ENCODE measurements at places on chromosomes 2 and 18.

DNA sequence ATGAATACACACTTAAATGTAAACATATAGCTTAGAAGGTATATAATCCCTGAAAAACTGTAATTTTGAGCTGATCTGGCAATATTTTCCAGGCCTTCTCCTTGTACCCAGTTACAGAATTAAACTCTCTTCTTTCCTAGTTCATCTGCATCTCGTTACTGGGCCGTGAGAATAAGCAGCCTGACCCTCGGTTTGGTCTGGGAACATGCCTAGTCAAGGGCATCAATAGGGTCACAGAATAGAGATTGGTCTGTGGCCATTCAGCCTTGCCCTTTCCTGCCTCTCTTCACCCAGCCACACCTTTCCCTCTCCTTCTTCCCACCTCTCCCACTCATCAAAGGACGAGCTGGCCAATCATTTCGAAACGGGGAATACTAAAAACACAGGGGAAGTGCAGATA is 27.3 kb downstream of the SULT1C2 start:
- H3K4me1 ChIP-seq: peaks cover 24% of the 10 kb centered on the region
- no peaks in the 10 kb centered on the region for H3K36me3 ChIP-seq
- DNase-seq: no peak
- no peak overlapping the region for H3K27ac ChIP-seq
- H3K4me3 ChIP-seq: no peak overlapping the region
- no peaks in the 10 kb centered on the region for H3K27me3 ChIP-seq

DNA sequence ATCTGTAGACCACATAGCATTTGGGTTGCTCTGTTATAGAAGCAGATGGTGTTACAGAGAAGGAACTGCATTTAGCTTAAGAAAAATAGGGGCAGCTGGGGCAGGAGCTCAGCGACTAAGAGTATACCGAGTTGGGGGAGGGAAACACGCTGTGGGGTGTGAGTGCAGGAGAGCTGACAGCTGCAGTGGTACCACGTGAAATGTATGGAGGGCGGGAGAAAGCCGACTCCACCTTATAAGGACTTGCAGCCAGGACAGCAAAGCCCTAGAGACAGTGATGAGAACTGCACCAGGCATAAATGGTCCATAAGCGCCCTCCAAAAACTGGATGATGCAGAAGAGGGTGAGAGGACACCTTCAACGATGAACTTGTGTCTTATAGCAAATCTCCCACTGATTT is 237.6 kb downstream of the PRKCE start:
- peaks cover 6% of the 10 kb centered on the region for H3K4me1 ChIP-seq
- H3K4me3 ChIP-seq: no peak overlapping the region
- no peaks in the 10 kb centered on the region for H3K36me3 ChIP-seq
- no peak overlapping the region for H3K27ac ChIP-seq

GRCh38 chr2:233793465-233794127 is 15.5 kb downstream of the MROH2A start:
- H3K27ac ChIP-seq: no peak overlapping the region
- no peaks in the 10 kb centered on the region for H3K27me3 ChIP-seq
- no peaks in the 10 kb centered on the region for H3K36me3 ChIP-seq
- DNase-seq: no peak
- H3K4me1 ChIP-seq: no peaks in the 10 kb centered on the region

DNA sequence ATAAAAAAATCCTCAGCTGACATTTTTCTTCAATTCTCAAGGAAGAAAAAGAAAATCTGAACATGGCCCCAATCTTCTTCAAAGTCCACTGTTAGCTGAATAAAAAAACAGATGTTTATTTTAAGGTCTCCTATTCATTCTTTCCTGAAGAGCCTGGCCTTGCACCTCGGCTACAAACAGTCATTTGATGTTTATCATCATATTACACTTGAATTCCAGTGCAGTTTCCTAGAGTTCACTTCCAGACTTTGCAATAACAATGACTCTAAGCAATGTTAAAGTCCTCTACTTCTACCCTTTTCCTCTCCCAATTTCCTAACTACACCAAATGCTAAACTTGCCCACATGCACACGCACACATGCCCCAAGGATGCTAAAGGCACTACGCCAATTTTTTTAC is 70.1 kb downstream of the NOL10 start:
- no peak for DNase-seq
- no peak overlapping the region for H3K4me3 ChIP-seq
- H3K4me1 ChIP-seq: peaks cover 28% of the 10 kb centered on the region
- H3K36me3 ChIP-seq: peaks cover 5% of the 10 kb centered on the region
- H3K27me3 ChIP-seq: no peaks in the 10 kb centered on the region

- no peaks in the 10 kb centered on the region for H3K4me1 ChIP-seq
- no peak overlapping the region for H3K4me3 ChIP-seq
- no peak overlapping the region for H3K27ac ChIP-seq
These were observed 55.3 kb downstream of the DCC start for GRCh38 chr18:52395146-52395852.

- H3K4me3 ChIP-seq: no peak overlapping the region
- no peaks in the 10 kb centered on the region for H3K27me3 ChIP-seq
- no peak overlapping the region for H3K27ac ChIP-seq
- H3K4me1 ChIP-seq: no peaks in the 10 kb centered on the region
- no peak for DNase-seq
- H3K36me3 ChIP-seq: no peaks in the 10 kb centered on the region
These were observed 186.2 kb downstream of the MBD5 start for GRCh38 chr2:148207111-148207510.

- H3K4me1 ChIP-seq: no peaks in the 10 kb centered on the region
- no peak overlapping the region for H3K4me3 ChIP-seq
- no peak for DNase-seq
- H3K36me3 ChIP-seq: no peaks in the 10 kb centered on the region
- no peak overlapping the region for H3K27ac ChIP-seq
- no peaks in the 10 kb centered on the region for H3K27me3 ChIP-seq
These were observed 1162.8 kb upstream of the TMEFF2 start for GRCh38 chr2:193357508-193357907.

GRCh38 chr2:195821566-195821932 is 164.5 kb downstream of the SLC39A10 start:
- H3K27ac ChIP-seq: no peak overlapping the region
- H3K36me3 ChIP-seq: no peaks in the 10 kb centered on the region
- H3K4me1 ChIP-seq: peaks cover 39% of the 10 kb centered on the region
- DNase-seq: no peak

DNA sequence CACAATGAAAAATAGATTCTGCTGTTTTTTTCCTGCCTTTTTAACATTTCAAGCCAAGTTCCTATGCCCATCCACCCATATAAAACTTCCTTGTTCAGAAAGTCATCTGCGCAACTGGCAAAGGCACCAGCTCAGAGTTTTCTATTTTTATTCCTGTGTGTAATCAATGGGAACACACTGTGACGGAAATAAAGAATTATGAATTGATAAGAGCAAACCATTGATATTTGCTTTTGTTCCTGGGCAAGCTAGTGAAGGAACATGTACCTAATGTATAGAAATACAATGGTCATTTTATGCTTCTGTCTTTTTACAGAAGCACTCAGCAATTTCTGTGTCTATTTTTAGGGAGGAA is 30.8 kb upstream of the AAK1 start:
- no peak overlapping the region for H3K4me3 ChIP-seq
- no peak for DNase-seq
- H3K36me3 ChIP-seq: no peaks in the 10 kb centered on the region
- H3K27me3 ChIP-seq: no peaks in the 10 kb centered on the region
- H3K4me1 ChIP-seq: peaks cover 21% of the 10 kb centered on the region

DNA sequence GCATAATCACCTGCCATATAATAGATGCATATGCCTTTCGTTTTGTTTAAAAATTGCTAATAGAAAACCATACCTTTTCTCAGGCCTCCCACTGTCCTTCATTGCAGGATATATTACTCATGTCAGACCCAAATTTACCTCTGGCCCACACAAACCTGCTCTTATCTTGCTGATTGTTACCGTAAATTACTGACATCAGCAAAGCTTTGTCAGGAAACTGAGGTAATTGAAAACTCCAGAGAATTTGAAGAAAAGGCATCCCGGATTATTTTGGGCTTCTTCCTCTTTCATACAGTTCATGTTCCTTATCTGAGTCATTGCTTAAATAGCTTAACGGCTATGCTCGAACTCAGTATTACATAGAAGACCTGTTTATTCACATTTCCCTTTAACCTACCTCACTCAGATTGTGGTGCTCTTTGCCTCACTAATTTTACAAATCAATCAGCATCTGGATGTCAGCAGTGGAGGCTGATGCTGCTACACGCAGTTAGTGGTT is 145.7 kb downstream of the ZEB2 start:
- peaks cover 19% of the 10 kb centered on the region for H3K4me1 ChIP-seq
- H3K27me3 ChIP-seq: no peaks in the 10 kb centered on the region
- no peak overlapping the region for H3K27ac ChIP-seq
- no peaks in the 10 kb centered on the region for H3K36me3 ChIP-seq

GRCh38 chr2:149902081-149902480 is 314.5 kb upstream of the MMADHC start:
- peak; percentile 33 for DNase-seq
- no peaks in the 10 kb centered on the region for H3K27me3 ChIP-seq
- H3K27ac ChIP-seq: no peak overlapping the region
- H3K36me3 ChIP-seq: no peaks in the 10 kb centered on the region

DNA sequence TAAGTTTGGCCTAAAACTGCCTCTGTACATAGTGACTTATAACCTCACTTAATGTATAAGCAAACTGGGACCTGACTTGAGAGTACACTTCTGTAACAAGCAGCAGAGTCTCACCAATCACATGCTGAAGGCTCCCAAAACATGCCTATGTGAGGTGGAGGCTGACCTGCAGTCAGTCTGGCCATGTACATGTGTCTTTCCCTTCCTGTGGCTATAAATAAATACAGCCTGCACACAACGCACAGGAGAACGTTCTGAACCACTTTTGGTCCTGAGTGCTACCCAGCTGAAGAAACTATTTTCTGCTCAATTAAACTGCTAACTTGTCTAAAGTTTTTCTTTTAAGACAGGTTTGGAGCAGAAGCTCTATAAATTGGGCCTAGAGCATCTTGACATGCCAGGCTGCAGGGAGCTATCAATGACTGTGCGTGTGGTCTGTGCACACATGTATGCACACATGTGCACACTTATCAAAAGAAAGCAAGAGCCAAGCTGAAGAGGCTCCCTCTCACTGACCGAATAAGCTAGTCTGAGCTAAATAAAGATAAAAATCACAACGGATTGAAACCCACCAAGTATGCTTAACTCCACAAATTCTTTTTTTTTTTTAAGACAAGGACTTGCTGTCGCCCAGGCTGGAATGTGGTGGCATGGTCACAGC is 15.0 kb downstream of the RNASEH1 start:
- no peaks in the 10 kb centered on the region for H3K27me3 ChIP-seq
- DNase-seq: no peak
- peaks cover 63% of the 10 kb centered on the region for H3K36me3 ChIP-seq
- peaks cover 5% of the 10 kb centered on the region for H3K4me1 ChIP-seq
- no peak overlapping the region for H3K4me3 ChIP-seq
- no peak overlapping the region for H3K27ac ChIP-seq

DNA sequence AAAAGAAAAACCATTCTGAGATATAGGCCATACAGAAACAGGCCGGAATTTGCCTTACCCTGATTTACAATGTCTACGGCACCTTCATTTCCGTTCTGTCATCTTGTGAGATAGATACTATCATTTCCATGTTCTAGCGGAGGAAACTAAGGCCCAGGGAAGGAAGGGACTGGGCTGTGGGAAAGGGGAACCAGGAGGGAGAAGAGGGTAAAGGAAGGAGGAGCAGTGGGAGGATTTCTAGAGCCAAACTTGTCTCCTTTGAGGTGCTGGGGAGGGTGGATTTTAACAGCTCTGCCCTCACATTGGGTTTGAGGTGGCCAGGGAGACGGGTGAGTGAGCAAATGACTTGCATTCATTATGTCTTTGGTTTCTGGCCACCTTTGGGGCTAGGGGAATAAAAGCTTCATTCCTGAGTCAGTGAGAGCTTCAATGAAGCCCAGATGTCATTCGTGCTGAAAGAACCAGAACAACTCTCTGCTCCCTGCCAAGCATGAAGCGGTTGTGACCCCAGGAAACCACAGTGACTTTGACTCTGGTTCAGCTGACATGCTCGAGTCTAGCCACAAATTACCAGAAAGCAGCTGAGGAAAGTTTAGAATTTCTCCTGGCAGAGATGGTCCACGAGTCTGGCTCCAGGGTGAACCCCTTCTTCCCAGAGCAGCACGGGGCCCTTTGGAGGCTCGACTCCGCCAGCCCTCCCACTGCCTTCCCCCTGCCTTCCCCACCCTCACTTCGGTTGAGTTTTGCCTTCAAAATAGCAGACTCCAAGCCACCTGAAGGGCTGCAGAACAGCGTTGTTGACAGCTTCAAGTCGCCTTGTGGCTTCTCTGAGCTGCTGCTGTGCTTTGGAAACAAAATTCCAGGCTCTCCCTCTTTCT is 3.8 kb downstream of the ACTG2 start:
- no peak overlapping the region for H3K27ac ChIP-seq
- no peak overlapping the region for H3K4me3 ChIP-seq
- no peaks in the 10 kb centered on the region for H3K27me3 ChIP-seq
- no peak for DNase-seq
- no peaks in the 10 kb centered on the region for H3K4me1 ChIP-seq

- H3K36me3 ChIP-seq: peaks cover 6% of the 10 kb centered on the region
- H3K27me3 ChIP-seq: no peaks in the 10 kb centered on the region
- H3K4me3 ChIP-seq: no peak overlapping the region
- DNase-seq: peak; percentile 5
These were observed 2.2 kb downstream of the IMPACT start for GRCh38 chr18:24428709-24429108.

DNA sequence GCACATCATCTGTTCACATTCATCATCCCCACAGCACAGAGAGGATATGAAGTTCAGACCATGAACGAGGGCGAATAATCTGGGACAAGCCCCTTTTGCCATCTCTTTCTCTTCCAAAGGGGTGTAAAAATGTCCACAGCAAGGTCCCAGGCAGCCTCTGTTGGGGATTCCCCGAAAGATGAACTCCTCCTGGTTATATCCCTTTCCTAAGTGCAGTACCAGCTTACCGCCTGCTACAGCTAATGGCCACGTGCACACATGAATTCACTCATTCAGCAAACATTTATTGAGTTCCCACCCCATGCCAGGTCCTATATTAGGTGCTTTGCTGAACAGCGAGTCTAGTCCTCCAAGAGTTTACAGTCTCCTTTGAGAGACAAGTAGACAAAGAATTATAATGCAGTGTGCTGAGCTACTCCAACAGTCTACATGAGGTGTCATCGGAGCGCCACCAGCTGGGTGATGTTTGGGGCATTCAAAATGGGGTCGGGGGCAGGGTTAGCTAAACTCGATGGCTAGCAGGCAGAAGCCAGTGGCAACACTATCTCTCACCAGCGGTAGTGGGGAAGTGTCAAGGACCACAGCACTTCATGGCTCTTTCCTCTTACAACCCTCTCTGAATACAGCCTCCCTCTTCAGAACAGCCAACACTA is 228.9 kb downstream of the TMEM163 start:
- no peak overlapping the region for H3K4me3 ChIP-seq
- no peaks in the 10 kb centered on the region for H3K36me3 ChIP-seq
- no peaks in the 10 kb centered on the region for H3K4me1 ChIP-seq
- H3K27me3 ChIP-seq: peaks cover 3% of the 10 kb centered on the region
- no peak overlapping the region for H3K27ac ChIP-seq
- no peak for DNase-seq

DNA sequence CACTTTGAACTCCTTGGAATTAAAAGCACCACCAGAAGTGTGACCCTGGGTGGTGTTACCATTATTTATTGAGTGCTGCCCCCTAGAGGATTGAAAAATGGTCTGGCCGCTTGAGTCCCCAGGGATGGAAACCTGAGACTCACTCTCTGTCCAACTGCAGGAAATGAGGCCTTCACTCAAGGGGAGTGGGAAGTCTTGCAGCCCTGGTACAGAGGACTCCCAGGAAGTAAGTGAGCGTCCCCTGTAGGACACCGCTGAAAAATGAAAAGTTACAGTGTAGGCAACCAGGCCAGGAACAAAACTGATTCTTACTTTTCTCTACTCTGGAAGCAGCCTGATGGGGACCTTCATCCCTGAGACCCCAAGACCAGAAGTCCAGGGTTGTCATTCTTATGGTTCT is 2.2 kb upstream of the NRP2 start:
- no peak overlapping the region for H3K4me3 ChIP-seq
- H3K27ac ChIP-seq: no peak overlapping the region
- peaks cover 35% of the 10 kb centered on the region for H3K4me1 ChIP-seq
- peak; percentile 96 for DNase-seq
- H3K27me3 ChIP-seq: no peaks in the 10 kb centered on the region
- no peaks in the 10 kb centered on the region for H3K36me3 ChIP-seq

Measured in PC-3 (cell line).